Activated T-helper 2 cell treated with anti-CD3 and anti-CD28 coated beads, Interferon-gamma antibody, Interleukin-2, Interleukin-4, amounts not matched to agents 10 μg/mL and 5 μg/mL and 100 μg/mL, durations not matched to agents 14 hours and 24 hours and 36 hours (primary cell): ENCODE measurements at places on chromosomes 1 and 21. TPM values are rescaled to one million over a fixed set of nuclear protein-coding genes. Genes with fewer than 3 reads are reported as not detected.

DNA sequence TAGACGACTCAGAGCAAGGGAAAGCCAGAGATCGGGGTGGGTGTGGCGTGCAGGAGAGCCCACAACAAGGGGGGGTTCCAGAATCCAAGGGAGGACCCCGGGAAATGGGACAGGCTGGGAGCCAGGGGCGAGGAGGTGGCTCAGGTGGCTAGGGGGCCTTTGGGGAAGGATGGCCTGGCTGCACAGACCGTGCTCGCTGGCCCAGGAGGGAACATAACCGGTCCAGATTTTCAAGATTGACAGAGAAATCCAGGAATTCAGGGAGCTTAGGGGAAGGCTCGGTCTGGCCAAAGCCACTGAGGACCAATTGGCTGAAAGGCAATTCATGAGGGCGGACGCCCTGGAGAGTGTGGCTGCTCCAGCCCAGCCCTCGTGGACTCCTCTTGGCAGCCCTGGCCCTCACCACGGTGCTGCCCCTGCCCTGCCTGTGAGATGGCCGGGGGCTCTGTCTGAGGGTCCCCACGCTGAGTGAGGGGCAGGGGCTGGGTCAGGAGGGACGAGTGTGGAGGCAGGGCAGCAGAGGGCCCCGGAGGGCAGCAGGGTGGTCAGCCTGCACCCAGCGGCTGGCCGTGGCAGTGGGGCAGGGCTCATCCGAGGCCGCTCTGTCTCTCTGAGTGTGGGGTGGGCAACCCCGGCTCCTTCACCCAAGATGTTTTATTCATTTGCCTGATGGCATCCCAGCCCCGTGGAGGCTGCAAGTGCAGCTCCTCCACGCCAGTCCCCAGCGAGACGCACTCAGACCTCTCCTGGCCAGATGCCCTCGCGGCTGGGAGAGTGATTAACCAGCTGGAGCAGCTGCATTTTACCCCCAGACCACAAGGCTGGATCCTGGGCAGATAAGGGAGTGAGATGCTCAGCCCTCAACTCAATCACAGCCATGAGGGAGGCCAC, 5.6 kb upstream of the LRRC3 start:
- H3K4me1 ChIP-seq, result peaks cover 3% of the 10 kb centered on the region
- peaks cover 22% of the 10 kb centered on the region for H3K27me3 ChIP-seq
- no peak overlapping the region for H3K27ac ChIP-seq
- H3K4me3 ChIP-seq, result no peak overlapping the region
- DNase-seq, result no peak

DNA sequence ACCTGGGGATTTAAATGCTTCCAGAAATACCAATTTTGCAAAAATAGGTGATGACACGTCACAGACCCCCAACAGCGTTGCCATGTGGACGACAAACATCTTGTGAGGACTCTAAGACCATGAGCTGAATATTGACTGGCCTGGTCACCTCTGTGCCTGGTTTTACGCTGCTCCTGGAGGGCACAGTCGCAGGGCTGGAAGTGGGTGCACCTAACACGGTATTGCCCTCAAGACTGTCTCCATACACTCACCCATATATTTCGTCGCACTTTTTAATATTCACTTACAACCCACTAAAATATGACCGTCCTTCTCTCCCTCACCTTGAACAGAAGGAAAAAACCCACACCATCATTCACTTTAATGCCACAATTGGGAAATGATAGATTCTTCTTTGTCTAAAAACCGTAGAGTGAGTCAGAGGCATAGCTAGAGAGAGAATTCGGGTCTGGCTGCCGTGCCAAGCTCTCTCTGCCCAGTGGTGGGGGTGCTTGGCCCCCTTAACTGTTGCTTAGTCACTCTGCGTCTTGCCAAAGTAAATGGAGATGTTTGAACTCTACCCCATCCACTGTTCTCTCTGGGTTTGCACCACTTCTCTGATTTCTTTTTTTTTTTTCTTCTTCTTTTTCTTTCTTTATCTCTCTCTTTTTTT, 40.8 kb upstream of the UTS2 start:
- peaks cover 3% of the 10 kb centered on the region for H3K4me1 ChIP-seq
- no peak for DNase-seq
- peaks cover 10% of the 10 kb centered on the region for H3K27me3 ChIP-seq
- H3K4me3 ChIP-seq, result no peak overlapping the region

GFI1 gene
- total RNA-seq, result 93.8 and 99.4 TPM in 2 replicates

DNA sequence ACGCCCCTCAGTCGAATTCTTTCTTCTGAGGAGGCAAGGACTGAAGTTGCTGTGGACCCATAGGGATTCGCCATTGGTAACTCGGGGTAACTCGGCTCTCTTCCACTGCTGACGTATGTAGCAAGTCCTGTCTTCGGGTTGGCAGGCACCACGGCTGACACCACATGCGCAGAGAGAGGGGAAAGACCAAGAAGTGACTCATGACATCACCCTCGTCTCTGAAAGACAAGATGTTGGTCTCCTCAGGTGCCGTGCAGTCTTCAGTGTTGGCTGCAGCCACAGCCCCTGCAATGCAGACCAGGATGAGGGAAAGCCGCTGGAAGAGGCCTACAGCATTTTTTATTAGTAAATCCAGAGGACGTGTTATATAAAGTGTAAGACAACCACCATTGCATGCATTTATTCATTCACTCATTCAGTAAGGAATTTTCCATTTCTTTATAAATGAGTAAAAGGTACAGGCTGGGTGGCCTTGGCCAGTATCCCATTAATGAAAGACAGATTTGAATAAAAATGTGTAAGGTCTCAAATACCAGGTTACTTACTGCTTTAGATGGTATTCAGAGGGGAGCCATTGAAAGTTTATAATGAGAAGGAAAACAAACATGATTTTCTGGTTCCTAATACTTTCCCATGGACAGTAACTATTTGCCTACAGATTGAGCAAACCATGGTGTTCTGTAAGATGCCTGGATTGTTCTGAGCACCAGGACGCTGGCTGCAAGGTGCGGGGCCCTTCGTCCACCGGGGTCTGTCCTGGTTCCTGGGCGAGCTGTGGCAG, 50.7 kb upstream of the IRF2BP2 start:
- H3K27ac ChIP-seq, result no peak overlapping the region
- no peak overlapping the region for H3K4me3 ChIP-seq
- H3K27me3 ChIP-seq, result no peaks in the 10 kb centered on the region
- no peak for DNase-seq
- no peaks in the 10 kb centered on the region for H3K36me3 ChIP-seq

CSMD2 gene
- total RNA-seq, result not detected in 2 replicates

SPRR2E gene
- total RNA-seq, result not detected in 2 replicates

GRCh38 chr1:167503626-167504466, 14.5 kb downstream of the CD247 start:
- H3K36me3 ChIP-seq, result peaks cover 83% of the 10 kb centered on the region
- H3K27me3 ChIP-seq, result no peaks in the 10 kb centered on the region
- H3K4me1 ChIP-seq, result peaks cover 61% of the 10 kb centered on the region
- peak overlapping the region; percentile 7 for H3K27ac ChIP-seq
- no peak for DNase-seq

- peak overlapping the region; percentile 67 for H3K4me3 ChIP-seq
- no peak for DNase-seq
- H3K27ac ChIP-seq, result no peak overlapping the region
- no peaks in the 10 kb centered on the region for H3K27me3 ChIP-seq
- no peaks in the 10 kb centered on the region for H3K36me3 ChIP-seq
Observed at GRCh38 chr1:119327450-119328155, 41.0 kb upstream of the HAO2 start.

- peaks cover 75% of the 10 kb centered on the region for H3K36me3 ChIP-seq
- H3K4me1 ChIP-seq, result peaks cover 8% of the 10 kb centered on the region
- no peak for DNase-seq
- H3K4me3 ChIP-seq, result no peak overlapping the region
- no peak overlapping the region for H3K27ac ChIP-seq
Observed at GRCh38 chr1:202915146-202915545, 11.9 kb downstream of the KLHL12 start.

DNA sequence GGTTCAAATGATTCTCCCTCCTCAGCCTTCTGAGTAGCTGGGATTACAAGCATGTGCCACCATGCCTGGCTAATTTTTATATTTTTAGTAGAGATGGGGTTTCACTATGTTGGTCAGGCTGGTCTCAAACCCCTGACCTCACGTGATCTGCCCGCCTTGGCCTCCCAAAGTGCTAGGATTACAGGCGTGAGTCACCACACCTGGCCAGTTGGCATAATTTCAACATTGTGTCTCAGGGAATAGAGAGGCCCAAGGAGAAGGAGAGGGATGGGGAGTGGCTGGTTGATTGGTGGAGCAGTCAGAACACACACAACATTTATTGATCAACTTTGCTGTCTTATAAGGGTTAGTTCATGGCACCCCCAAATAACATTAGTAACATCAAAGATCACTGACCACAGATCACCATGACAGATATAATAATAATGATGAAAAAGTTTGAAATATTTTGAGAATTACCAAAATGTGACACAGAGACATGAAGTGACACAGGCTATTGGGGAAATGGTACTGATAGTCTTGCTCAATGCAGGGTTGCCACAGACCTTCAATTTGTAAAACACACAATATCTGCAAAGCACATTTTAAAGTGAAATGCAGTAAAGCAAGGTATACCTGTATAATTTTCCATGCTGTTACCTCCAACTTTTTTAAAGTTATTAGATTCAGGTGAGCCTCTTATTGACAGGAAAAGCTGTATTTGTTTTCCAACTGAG, 15.8 kb upstream of the CYB5R1 start:
- no peak overlapping the region for H3K27ac ChIP-seq
- no peaks in the 10 kb centered on the region for H3K4me1 ChIP-seq
- H3K36me3 ChIP-seq, result no peaks in the 10 kb centered on the region
- no peak overlapping the region for H3K4me3 ChIP-seq

CD247 gene
- 193 and 196 TPM in 2 replicates for total RNA-seq

NBPF6 gene
- total RNA-seq, result 0.23 and 0.50 TPM in 2 replicates

DNA sequence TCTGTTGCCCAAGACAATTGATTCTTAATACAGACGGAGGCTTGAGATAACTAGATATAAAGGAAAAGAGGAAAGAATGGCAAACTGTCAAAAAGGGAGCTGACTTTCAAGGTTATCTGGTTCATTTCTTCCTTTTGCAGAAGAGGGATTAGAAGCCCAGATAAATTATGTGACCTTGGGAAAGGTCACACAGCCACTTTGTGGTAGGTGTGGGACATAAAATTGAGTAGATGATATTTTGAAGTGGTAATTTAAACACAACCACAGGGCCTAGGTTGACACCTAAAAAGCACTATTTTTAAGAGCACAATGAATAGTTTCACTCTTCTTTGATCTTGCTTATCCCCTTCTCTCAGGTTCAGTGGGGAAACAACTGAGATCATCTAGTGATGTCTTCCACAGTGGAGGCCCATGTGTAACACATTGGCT, 16.9 kb upstream of the KIAA0040 start:
- peaks cover 69% of the 10 kb centered on the region for H3K4me1 ChIP-seq
- H3K4me3 ChIP-seq, result peak overlapping the region; percentile 78
- DNase-seq, result no peak
- peak overlapping the region; percentile 98 for H3K27ac ChIP-seq
- peaks cover 11% of the 10 kb centered on the region for H3K36me3 ChIP-seq

- peak overlapping the region; percentile 82 for H3K27ac ChIP-seq
- H3K4me1 ChIP-seq, result peaks cover 53% of the 10 kb centered on the region
- no peak for DNase-seq
- H3K36me3 ChIP-seq, result peaks cover 26% of the 10 kb centered on the region
- H3K4me3 ChIP-seq, result no peak overlapping the region
Observed at GRCh38 chr1:24541711-24542346, 14.1 kb upstream of the NCMAP start.

DNA sequence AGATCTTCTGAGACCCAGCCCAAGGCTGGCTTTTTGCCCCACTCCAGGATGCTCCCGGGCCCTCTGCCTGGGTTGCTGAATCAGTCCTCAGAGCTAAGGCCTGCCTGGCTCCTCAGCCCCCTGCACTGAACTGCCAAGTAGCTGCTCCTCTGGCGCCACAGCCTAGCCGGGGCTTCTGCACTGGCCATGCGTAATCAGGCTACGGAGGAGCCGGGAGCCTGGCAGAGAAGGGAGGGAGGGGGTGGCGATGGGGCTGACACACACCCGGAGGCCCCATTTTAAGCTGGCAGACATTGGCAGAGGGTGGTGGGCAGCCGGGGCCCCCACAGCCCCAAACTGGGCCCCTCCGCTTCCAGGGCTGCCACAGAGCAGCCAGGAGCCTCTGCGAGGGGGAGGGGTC, 38.7 kb downstream of the ALPL start:
- no peak overlapping the region for H3K4me3 ChIP-seq
- no peaks in the 10 kb centered on the region for H3K4me1 ChIP-seq
- H3K27me3 ChIP-seq, result peaks cover 7% of the 10 kb centered on the region
- H3K27ac ChIP-seq, result no peak overlapping the region
- no peak for DNase-seq

GRCh38 chr1:54955359-54955758, 25.1 kb upstream of the TMEM61 start:
- H3K4me1 ChIP-seq, result peaks cover under 1% of the 10 kb centered on the region
- DNase-seq, result no peak
- no peak overlapping the region for H3K4me3 ChIP-seq
- H3K36me3 ChIP-seq, result no peaks in the 10 kb centered on the region
- peaks cover 19% of the 10 kb centered on the region for H3K27me3 ChIP-seq
- H3K27ac ChIP-seq, result no peak overlapping the region

- H3K27me3 ChIP-seq, result no peaks in the 10 kb centered on the region
- no peaks in the 10 kb centered on the region for H3K4me1 ChIP-seq
- H3K27ac ChIP-seq, result no peak overlapping the region
- no peak for DNase-seq
- no peak overlapping the region for H3K4me3 ChIP-seq
Observed at GRCh38 chr1:6303397-6304012, 42.6 kb upstream of the GPR153 start.

RIMKLA gene
- total RNA-seq, result 5.2 and 5.3 TPM in 2 replicates

GRCh38 chr1:34066981-34067603, 97.9 kb downstream of the CSMD2 start:
- H3K27ac ChIP-seq, result no peak overlapping the region
- no peak for DNase-seq
- H3K36me3 ChIP-seq, result no peaks in the 10 kb centered on the region
- no peaks in the 10 kb centered on the region for H3K4me1 ChIP-seq
- no peak overlapping the region for H3K4me3 ChIP-seq

- H3K4me1 ChIP-seq, result no peaks in the 10 kb centered on the region
- H3K27me3 ChIP-seq, result peaks cover 52% of the 10 kb centered on the region
- no peaks in the 10 kb centered on the region for H3K36me3 ChIP-seq
- H3K27ac ChIP-seq, result no peak overlapping the region
- H3K4me3 ChIP-seq, result no peak overlapping the region
Observed at GRCh38 chr1:38786040-38786436, 73.5 kb downstream of the RRAGC start.

DNA sequence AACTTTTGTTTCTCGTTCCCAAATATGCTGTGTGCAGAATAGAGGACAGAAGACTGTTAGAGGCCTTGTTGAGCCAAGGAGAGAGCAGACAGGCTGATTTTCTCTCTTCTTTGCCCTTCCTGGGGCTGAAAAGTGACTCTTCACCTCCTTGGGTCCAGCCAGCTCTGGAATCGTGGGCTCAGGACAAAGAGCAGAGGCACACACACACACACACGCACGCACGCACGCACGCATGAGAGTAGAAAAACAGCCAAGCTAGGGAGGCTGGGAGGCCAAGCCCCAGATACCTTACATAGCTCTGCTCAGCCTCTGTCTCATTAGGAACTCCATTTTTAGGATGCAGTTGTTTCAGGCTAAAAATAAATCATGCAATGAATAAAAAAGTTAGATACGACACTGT, at the start of gene CASQ2:
Gene CASQ2 (minus strand): TSS at position 166 of the 400 bp plus-strand sequence. CDS start 173 bp downstream, outside the sequence.
- H3K4me3 ChIP-seq, result no peak within 1 kb of the TSS
- peaks cover 6% of the 10 kb centered on the region for H3K27me3 ChIP-seq
- no peak within 1 kb of the TSS for H3K27ac ChIP-seq
- no peak for DNase-seq

DPYD gene
- total RNA-seq, result 11.9 and 12.5 TPM in 2 replicates
